H9 (cell line): ENCODE measurements at places on chromosomes 13 and 19. TPM values are rescaled to one million over a fixed set of nuclear protein-coding genes. Genes with fewer than 3 reads are reported as not detected.

The ZNF443 gene
- total RNA-seq, result 9.4 TPM in 2 replicates

The SYNGR4 gene
- total RNA-seq, result 0.31 TPM in 1 of 2 replicates, not detected in the other

The RETN gene
- not detected in 2 replicates for total RNA-seq

The ZNF575 gene
- not detected in 2 replicates for total RNA-seq

The ZNF578 gene
- total RNA-seq, result 5.1 and 5.3 TPM in 2 replicates

GRCh38 chr13:50410921-50411746 lies 395.9 kb downstream of the KCNRG start:
- no peak for DNase-seq

GRCh38 chr19:39974377-39975155 lies 3.6 kb downstream of the PSMC4 start:
- DNase-seq, result no peak

DNA sequence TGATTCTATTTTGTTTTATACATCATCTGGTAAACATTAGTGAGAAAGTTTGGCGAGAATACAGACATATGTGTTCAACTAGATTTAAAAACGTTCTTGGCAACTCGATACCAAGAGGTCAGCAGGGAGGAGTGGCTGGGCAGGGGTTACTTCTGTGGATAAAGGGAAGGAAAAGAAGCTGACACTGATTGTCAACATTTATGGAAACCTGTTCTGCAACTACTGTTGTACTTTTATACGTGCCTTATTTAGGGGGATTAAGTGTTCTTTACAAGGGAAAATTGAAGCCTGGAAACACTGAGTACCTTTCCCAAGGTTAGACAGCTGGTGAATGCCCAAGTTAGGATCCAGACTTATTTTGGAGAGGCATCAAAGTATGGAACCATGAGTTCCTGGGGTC lies 65.0 kb downstream of the MTUS2 start:
- DNase-seq, result no peak

DNA sequence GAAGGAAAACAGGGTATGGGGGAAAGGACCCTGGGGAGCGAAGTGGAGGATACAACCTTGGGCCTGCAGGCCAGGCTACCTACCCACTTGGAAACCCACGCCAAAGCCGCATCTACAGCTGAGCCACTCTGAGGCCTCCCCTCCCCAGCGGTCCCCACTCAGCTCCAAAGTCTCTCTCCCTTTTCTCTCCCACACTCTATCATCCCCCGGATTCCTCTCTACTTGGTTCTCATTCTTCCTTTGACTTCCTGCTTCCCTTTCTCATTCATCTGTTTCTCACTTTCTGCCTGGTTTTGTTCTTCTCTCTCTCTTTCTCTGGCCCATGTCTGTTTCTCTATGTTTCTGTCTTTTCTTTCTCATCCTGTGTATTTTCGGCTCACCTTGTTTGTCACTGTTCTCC lies 2.7 kb downstream of the KLK3 start:
- no peak for DNase-seq

DNA sequence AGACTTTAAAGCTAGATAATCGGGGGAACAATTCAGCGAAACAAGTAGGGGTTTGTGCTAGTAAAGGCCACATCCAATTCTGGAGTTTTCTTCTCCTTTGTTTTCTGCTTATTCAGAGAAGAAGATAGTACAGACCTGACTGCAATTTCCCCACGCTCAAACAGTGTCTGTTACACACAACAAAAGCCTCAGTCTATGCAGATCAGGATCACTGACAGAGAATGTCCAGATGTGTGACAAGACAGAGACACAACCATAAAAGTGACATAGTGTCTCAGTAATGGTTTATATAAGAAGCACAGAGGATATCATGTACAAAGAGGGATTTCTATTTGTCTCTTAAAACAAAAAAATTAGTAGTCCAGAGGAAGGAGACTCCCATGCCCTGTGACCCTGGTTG lies 70.7 kb upstream of the GTF3A start:
- DNase-seq, result no peak

GRCh38 chr13:23551213-23552008 lies 18.8 kb upstream of the TNFRSF19 start:
- DNase-seq, result no peak
